ENCODE measurements at places on chromosomes 6 and 20.
A peak's percentile ranks its signal among the peaks of the same experiment; 100 is the strongest.

GRCh38 chr6:41072836-41073202, at the start of gene NFYA:
Gene NFYA, plus strand, starts transcription at chr6:41072974. Its CDS starts 6,116 bp downstream, at chr6:41079090.
- no peak for DNase-seq

DNA sequence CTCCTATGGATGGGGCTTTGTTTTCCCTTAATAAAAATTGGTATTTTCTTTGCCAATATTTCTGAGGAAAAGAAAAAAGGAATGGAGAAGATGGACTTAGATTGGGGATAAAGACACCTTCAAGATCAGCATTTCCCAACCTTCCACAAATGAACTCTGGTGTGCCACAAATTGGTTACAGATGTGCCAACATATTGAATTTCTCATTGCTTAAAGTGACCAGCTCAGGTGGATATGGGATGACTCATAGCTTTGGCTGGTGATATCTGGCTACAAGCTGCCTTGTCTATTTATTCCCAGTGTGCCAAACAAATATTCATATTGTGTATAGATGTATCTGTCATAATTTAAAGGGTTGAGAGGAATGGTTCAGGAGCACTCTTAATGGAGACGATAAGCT, 32.5 kb downstream of the THEMIS start:
- DNase-seq = no peak

DNA sequence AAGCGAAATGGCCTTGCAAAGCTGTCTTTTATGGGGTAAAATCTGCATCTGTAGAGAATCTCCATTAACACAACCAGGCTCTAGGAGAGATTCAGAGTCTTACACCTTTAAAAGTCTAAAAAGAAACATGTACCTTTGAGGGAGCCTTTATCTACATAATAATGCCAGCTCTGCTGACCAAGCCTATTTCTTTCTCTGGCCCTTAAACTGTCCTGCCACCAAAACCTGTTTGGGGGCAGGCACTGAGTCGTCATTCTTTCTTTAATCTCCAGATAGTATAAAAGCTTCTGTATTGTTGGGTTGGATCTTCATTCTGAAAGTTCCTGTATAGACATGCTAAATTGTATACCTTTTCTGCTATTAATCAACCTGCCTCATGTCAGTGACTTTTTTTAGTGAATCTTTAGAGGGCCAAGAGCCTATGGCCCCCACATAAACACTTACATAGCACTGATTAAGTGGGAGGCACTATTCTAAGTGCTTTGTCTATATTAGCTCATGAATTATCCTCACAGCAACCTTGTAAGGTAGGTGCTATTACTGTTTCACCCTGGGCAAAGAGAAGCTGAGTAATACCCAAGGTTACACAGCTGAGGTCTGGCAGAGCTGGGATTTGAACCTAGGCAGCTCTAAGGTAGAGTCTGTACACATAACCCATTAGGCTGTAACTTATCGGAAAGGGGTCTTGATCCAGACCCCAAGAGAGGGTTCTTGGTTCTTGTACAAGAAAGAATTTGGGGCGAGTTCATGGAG, 232.3 kb upstream of the DTNBP1 start:
- no peak for DNase-seq

DNA sequence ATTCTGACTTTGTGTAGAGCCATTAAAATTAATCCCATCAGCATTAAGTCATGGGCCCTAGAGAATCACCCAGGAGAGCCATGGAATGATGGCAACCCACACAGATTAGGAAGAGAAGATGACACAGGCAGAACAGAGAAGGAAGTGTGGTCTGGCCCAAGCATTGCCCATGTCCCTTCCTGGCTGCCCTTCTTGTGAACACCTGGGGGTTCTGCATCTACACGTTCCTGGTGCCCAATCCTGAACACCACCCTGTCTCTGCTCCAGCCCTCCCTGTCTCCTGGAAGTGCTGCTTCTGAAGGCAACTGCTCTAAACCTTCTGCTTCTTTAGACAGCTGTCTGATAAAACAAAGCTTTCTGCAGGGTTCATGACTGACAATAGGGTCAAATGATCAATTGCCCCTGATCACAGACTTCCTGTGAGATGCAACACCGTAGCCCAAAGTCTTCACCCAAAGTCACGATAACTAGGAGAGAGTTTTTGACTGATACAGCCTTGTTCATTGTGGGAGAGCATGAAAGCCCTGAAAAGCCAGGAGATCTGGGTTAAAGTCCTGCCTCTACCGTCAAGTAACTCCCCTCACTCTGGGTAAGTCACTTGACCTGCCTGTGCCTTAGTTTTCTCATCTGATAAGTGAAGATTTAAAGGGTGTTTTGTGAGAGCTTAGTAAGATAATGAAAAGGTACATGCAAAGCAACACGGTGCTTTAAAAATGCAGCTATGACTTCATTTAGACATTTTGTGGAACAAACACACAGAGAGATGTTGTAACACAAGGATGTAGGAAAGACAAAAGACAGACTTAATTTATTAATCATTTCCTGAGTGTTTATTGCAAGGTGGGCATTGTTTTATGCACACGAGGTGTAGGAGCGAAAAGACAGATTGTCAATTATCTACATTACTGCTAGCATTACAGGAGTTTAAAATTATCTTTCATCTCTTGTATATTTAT, 291.2 kb upstream of the STXBP5 start:
- DNase-seq = peak; percentile 36

DNA sequence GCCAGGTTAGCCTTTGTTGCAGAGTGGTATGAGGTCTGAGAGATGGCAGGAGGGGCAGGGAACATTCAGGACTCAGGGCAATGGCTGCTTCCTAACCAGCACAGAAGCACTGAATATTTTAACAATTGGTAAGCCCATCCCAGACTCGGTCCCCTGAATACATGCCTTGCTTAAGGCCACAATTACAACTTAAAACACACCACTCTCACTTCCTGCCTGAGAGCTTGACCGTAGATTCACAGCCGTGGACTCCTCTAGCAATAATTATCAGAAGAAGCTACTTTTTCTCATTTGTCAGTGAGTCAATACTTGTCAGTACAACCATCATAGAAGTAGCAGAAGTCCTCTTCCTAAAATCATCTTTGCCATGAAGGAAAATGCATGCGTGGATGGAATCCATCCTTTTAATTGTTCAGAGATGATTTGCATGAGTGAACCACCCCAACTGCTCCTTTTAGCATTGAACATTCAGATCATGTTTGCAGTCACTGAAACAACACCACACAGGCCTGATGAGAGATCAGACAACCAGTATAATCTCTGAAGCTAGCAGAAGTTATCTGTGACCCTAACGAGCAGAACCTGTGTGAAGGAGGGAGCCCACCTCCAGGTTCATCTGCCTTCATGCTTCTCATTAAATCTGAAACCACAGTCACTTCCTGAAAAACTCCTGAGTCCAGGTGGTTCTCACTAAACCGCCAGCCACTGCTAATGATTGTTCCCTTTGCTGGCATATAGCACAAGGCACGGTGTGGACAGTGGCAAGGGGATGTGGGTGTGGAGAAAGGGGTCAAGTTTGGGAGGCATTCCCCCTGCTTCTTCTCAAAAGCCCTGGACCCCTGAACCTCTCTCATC, 333.9 kb upstream of the CNR1 start:
- DNase-seq = no peak

DNA sequence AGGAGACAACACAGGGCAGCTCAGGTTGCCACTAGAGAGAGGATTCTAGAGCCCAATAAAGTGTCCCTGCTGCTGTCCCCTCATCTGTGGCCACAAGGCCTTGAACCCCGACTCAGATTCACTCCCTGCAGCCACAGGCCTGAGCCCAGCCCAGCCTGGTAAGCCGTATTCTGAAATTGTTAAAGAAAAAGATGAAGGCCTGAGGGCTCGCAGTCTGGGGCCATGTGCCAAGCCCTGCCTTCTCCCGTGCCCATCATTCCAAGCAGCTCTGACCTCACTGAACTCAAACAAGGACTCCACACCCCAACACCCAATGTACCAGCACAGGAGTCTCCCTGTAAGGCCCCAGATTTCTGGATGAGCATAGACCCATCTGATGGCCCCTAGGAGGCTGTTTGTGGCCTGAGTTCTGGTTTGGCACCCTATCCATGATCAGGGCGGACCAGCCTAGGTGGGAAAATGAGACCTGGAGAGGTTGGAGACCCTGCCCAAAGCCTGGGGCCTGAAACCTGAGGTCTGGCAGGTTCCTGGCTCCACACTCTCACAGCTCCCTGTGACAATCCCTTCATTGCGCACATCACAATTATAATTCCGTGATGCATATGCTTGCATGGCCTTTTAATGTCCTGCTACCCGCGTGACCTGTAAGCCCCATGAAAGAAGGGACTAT, 62.0 kb upstream of the TOP1 start:
- DNase-seq = no peak

GRCh38 chr6:85004361-85004995, 240.1 kb upstream of the TBX18 start:
- no peak for DNase-seq

- no peak for DNase-seq
Observed at GRCh38 chr6:36826520-36827227, 12.6 kb downstream of the CPNE5 start.

Measured in hematopoietic multipotent progenitor cell treated with erythropoietin and hydrocortisone succinate and interleukin-3 and kit ligand, for 6 days (in vitro differentiated cells).